ENCODE measurements at places on chromosomes 6 and 20.

DNA sequence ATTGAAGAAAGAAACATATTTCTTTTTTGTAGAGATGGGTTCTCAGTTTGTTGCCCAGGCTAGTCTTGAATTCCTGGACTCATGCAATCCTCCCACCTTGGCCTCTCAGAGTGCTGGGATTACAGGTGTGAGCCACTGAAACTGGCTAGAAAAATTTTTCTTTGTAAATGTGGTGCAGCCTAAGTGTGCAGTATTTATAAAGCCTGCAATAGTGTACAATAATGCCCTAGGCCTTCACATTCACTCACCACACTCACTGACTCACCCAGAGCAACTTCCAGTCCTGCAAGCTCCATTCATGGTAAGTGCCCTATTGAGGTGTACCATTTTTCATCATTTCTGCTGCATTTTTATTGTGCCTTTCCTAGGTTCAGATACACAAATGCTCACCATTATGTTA is 31.4 kb downstream of the NHSL1 start:
- DNase-seq = no peak

DNA sequence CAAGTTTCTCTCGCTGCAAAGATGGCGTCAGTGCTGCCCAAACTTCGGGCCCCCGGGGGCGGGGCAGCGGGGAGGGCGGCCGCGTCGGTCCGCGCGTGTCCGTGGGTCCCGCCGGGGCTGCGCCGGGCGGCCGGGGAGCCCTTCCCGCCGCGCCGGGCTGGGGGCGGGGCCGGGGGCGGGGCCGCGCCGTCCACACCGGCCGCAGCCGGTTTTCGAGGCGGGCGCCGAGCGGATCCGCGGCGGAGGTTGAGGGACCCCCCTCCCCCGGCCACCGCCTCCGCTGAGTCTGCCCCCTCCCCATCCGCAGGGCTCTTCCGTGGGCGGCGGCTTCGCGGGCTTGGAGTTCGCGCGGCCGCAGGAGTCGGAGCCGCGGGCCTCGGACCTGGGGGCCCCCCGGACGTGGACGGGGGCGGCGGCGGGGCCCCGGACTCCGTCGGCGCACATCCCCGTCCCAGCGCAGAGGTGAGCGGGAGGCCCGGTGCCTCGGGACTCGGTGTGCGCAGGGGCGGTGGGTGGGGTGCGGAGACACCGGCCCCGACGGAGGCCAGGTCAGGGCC is 572 bp downstream of the SLC2A4RG start:
- no peak for DNase-seq

GRCh38 chr20:50709636-50709973 is 18.3 kb upstream of the RIPOR3 start:
- no peak for DNase-seq

GRCh38 chr6:143586557-143586956 is 75.0 kb upstream of the FUCA2 start:
- DNase-seq = no peak

DNA sequence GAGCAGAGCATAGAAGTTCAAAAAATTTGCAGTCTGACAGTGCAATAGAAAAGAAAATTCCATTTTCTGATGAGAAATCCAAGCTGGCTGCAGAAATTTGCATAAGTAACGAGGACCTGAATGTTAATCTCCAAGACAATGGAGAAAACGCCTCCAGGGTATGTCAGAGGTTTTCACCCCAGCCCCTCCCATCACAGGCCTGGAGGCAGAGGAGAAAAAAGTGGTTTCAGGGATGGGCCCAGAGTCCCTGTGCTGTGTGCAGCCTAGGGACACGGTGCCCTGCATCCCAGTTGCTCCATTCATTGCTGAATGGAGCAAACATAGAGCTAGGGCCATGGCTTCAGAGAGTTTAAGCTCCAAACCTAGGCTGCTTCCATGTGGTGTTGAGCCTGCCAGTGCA is 327.9 kb upstream of the KHDRBS2 start:
- no peak for DNase-seq

DNA sequence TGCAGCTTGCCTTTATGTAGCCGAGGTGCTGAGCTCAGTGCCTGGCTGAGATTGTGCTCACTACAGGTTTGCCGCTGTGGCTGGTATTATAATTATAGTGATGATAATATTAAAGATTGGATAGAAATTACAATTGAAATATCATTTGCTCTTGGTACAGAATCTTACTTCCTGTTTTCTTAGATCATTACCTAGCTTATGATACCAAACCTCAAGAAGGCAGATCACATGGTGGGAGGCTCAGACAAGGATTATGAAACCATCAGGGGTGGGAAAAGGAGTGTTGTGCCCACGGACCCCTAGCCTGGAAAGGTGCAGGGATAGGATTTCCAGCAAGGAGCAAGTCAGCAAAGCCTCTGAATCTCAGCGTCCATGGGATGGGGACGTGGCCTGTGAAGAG is 70.6 kb downstream of the IGF2R start:
- DNase-seq = no peak

- no peak for DNase-seq
Measured at GRCh38 chr20:33578510-33578909, 83.6 kb upstream of the C20orf144 start.

DNA sequence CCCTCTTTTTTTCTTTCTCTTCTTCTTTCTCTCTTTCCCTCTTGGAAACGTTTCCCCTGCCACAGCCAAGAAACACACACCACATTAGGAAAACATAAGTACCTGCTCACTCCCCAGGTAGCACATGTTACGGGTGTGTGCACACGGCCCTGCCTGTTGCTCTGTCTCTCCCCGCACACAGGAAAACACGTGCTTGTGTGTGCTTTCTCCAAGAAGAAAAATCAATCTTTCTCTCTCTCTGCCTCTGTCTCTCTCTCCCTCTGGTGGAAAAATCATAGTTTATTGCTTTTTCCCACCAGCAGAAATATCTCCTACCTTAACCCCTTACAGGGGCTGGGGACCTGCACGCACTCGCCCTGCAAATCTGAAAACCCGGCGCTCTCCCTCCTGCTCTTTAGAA is 102.3 kb downstream of the EDN3 start:
- no peak for DNase-seq

DNA sequence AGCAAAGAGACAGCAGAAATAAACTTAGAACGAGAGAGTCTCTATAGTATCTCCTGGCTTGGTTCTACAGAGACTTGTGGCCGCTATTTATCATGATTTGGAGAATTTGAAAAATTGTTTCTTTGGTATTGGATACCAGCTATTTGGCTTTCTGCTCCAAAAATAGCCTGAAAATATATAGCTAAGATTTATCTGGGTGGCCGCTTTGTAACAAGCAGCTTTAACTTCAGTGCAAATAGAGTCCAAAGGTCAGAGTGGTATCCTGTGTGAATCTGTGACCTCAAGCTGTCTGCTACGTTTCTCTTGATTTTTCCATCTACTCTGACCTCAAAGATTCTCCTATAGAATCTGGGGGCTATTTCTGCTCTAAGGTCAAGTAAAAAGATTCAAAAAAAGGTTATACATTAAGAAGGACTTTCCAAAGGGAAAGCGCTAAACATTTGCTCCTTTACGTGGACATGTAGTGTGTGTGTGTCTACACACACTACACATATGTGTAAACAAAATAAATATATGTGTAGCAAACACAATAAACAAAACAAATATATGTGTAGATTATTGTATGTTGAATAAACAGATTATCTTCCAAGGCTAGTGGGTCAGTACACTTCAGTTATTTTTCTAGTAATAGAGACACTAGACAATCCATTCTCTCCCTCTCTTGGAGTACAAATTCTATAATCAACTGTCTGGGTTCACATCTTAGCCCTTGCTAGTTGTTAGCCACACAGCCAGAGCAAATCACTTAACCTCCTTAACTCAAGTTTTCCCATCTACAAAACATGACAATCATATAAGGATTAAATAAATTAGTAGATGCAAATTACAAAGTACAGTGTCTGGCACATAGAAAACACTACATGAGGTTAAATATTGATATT is 40.8 kb downstream of the CHD6 start:
- DNase-seq = no peak

DNA sequence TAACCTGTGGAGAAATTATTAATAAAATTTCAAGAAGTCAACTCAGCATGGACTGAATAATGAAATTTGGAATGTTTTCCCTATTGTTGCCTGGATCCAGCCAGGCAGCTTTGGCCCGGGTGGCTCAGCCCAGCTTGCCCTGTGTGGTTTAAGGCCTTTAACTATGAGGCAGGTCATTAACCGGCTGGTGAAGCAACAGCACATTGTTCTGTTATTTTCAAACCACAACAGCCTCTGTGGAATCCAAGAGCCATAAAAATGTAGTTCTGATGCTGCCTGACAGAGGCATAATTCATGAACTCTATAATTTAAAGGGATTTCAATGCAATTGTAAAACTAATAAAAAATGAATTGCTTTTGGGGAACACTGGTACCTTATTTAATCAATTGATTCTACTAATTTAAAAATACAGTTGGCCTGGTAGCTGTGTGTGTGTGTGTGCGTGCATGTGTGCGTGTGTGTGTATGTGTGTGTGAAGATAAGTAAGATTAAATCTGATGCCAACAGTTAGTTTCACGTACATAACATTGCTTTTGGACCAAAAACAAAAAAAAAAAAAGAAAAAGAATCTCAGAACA is 117.7 kb downstream of the RPS12 start:
- DNase-seq = no peak

DNA sequence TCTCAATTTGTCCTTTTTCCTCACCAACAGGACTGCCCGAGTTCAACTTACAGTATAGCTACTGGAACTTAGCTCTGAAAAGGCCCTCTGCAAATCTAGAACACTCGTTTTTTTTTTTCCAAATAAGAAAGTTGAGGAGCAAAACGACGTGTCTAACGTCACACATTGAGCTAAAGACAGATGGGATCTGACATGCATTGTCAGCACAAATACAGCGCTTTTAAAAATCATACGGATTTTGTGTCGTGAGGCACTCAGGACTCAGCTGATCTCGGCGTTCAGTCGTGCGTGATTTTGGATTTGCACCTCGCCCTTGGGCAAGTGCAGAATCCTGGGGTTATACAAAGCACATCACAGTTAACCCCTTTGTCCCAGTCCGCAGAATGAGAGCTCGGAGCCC is 94.7 kb upstream of the ZNF322 start:
- no peak for DNase-seq

- no peak for DNase-seq
Measured at GRCh38 chr6:168100011-168100802, 21.2 kb upstream of the FRMD1 start.

DNA sequence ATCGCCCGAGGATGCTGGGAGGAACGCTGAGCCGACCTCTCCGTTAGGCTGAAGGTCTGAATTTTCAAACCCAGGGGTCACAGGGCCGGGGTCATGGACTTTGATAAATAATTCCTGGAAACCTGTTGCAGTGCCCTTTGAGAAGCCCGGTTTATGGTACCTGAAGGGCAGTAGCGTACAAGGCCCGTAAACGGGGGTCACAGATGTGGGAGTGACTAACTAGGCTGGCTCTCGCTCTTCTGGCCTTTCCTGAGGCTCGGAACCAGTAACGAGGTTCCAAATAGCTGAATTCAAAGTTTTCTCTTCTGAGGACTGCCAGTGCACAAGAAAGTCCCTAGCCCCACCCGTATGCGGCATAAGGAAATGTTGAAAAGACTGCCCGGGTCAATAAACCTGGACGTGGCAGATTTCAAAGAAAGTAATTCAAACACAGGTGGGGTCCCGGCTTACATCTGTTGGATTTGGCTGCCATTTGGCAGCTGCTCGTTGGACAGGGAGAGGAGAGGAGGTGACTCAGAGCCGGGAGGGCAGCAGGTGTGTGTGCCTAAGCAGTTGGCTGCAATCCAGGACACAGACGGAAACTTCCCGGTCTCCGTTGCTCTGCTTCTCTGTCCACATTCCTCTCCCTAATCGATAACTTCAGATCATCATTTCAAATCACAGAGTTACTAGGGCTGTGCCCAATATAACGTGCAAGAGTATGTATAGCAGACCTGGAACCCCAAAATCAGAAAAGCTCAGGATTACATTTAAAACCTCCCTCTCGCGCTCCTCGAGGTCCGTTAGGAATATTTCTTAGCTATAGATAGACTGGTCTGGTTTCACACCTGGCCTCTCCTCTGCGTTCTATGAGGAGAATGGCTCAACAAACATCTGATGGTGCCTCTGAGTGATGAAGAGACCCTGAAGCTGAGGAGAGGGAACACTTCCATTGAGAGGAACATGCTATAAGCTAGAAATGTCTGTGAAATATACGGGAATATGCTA is 765 bp upstream of the GMDS start:
- DNase-seq = no peak

- peak; percentile 32 for DNase-seq
Measured at GRCh38 chr6:136751522-136751956, 40.7 kb downstream of the MAP3K5 start.

DNA sequence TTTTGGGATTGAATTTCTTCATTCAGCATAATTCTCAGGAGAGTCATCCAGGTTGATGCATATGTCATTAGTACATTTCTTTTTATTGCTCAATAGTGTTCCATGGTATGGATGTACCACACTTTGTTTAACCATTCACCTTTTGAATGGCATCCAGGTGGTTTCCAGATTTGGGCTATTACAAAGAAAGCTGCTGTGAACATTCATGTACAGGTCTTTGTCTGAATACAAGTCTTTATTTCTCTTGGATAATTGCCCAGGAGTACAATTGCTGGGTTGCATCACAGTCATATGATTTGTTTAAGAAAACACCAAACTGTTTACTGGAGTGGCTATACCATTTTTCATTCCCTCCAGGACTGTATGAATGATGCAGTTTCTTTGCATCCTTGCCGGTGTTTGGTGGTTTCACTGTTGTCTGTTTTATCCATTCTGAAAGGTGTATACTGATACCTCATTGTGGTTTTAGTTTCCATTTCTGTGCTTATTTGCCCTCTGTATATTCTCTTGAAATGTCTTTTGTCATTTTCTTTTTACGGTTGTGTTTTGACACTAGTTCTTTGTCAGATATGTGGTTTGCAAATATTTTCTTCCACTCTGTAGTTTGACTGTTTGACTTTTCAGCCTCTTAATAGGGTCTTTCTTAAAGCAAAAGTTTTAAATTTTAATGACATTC is 8.8 kb downstream of the CDKAL1 start:
- no peak for DNase-seq

GRCh38 chr6:142886431-142887170 is 58.4 kb downstream of the HIVEP2 start:
- DNase-seq = peak; percentile 16

DNA sequence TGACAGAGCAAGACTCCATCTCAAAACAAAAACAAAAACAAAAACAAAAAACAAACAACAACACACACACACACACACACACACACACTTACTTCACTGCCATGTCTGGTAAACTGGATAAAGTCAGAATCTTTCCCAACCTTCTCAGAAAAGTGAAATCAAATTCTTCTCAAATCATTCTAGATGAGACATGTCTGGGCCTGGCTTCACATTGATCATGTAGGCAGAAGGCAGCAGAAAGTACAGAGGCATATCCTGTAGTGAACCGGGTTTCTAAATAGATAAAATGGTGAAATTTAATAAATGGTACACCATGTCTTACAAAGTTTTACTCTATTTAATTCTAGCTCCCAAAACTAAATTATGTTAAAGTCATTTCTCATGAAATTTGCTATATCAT is 14.9 kb upstream of the MRS2 start:
- DNase-seq = no peak

- DNase-seq = no peak
Measured at GRCh38 chr20:60201198-60201835, 243.1 kb downstream of the CDH26 start.

DNA sequence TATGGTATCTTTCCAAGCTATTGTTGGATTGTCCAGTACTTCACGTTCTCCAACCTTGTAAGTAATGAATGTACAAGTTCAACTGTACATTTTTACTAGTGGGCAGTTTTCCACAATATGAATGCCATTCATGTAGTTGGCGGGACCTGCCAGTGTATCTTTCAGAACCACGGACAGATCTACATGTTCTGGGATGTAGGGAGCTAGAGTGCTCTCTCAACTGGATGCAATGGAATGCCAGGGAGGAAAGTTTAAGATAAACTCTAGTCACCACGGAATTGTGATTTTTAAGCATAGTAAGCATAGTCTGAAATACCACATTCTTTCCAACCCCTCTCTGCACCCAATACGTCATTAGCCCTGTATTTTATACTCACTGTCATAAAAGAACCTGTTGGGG is 21.5 kb upstream of the HLA-C start:
- no peak for DNase-seq

Measured in KG1 (cell line).